ENCODE measurements at places on chromosomes 16 and 17.

- no peak for DNase-seq
Observed at GRCh38 chr17:31580706-31581490, 189.4 kb downstream of the RAB11FIP4 start.

DNA sequence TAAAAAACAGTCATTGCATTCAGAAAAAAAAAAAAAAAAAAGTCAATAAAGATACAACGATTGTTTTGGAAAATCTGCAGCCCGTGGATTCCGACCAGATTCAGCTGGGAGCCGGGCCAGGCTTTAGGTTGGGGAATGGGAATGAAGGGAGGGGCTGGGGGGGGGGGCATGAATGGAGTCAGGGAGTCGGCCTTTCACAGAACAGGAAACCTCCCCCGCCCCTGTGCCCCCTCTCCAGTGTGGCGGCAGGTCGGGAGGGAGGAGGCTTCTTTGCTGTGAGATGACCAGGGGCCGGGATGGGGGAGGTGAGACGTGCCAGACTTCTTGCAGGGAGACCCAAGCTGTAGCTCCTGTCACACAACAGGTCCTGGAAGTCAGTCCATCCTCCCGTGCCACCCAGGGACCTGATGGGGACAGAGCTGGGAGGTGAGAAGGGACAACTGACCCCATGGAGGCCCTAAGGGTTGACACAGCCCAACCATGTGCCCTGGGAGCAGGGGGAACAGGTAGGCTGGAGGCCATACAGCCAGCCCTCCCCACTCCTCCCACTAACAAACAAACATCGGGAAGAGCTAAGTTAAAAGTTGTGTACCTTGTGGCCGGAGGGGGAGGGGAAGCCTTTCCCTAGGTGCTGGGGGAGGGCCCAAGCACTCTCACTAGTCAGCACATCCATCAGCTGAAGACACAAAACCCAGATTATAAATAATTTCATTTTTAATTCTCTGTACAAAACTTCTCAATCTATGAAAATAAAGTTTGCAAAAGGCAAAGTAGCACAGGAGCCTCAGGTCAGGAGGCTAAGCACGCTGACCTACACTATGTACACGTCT is 25.2 kb downstream of the SREBF1 start:
- DNase-seq = no peak

- DNase-seq = no peak
Observed at GRCh38 chr16:87765473-87765775, 362 bp downstream of the KLHDC4 start.

- DNase-seq = no peak
Observed at GRCh38 chr16:15536843-15537242, 102.5 kb downstream of the BMERB1 start.

- DNase-seq = no peak
Observed at GRCh38 chr17:15351478-15351840, 10.1 kb upstream of the TEKT3 start.

DNA sequence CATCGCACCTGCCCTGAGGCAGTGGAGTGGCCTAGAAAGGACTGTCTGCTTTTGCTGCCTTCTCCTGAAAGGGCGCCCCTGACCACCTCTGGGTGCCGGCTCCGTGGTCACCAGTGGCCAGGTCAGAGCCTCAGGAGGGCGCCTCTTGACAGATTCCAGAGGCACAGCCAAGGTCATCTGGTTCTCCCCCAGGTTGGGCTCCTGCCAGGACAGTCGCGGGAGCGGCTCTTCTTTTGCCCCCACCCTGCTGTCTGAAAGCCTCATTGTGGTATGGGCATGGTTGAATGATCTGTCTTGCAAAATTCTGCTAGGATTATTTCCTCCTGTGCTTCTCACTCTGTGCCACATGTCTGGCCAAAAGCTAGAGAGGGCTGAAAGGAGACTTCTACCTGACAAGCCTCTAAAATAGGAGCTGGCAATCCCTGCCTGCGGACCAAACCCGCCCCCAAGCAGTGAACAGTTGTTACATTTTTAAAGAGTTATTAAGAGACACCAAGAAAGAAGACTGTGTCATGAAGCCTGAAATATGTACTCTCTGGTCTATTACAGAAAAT is 82.8 kb downstream of the SNX29 start:
- no peak for DNase-seq

DNA sequence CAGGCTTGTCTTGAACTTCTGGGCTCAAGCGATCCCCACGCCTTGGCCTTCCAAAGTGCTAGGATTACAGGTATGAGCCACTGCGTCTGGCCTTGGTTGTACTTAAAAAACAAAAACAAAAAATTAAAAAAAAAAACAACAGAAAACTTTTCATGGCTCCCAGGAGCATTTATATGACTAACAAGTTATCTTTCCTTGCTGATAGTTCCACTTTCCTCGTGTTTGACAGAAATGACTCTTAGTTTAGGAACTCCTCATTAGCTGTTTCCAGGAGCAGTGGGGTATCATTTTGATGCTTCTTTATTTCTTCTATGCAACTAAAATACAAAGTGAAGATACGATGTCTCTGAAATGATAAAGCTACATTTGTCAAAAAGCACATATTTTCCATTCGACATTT is 165.4 kb downstream of the PRKCA start:
- DNase-seq = no peak

DNA sequence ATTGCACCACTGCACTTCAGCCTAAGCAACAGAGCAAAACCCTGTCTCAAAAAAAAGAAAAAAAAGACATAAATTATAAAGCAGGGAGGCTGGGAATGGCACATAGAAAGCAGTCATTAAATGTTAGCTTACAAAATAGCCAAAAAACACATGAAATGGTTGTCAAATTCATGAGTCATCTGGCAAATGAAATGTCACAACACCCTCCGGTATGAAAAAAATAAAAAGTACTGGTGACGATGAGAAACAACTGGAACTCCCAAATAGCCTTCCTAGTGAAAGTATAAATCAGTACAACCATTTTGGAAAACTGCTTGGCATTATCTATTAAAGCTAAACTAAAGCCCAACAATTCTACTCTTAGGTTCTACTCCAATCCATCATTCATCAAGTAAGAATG is 3.5 kb upstream of the KATNB1 start:
- DNase-seq = no peak

GRCh38 chr16:54503011-54503855 is 216.6 kb upstream of the IRX3 start:
- DNase-seq = no peak

GRCh38 chr17:39971076-39971603 is 8.3 kb downstream of the GSDMA start:
- no peak for DNase-seq

GRCh38 chr17:57489321-57489720 is 233.0 kb downstream of the MSI2 start:
- DNase-seq = no peak
